Left colon (tissue), 2 donors: ENCODE measurements at places on chromosomes 2 and 18. TPM values are rescaled to one million over a fixed set of nuclear protein-coding genes. Genes with fewer than 3 reads are reported as not detected.

DNA sequence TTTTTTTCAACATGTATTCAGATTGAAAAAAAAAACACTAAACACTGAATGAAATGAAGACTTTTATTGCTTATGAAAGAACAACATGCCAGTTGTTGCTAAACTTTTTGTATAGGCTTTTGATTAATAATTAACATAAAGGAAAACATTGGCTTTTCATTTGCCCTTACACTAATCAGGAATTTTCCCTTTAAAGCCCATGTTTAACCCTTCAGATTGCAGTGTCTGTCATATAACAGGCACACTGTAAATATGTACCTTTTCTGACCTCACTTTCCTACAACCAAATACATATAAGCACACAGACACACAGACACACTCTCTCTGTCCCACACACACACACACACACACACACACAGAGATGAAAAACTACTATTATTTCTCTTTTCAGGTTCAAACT, 84.4 kb downstream of the MAP2 start:
- DNase-seq: no peak

GRCh38 chr18:23719634-23720201, 30.5 kb downstream of the LAMA3 start:
- DNase-seq: no peak

GRCh38 chr2:72778410-72778809, 47.4 kb downstream of the EXOC6B start:
- DNase-seq: no peak

DNA sequence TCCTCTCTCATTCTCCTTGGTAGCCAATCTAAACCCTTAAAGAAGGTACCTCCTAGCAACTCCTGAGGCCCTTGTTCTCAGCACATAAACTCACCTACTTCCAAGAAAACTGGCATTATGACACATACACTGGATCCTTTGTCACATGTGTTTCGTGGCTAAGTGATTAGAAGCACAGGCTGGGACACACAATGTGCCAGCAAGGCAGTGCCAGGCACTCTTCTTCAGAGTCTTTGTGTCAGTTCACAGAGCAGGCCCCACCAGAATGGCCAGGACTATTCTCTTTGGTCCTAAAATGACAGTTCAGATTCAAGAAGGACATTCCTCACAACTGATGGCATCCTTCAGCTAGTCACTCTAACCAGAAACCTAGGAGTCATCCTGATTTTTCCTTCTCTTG, 40.3 kb downstream of the SMC6 start:
- no peak for DNase-seq

DNA sequence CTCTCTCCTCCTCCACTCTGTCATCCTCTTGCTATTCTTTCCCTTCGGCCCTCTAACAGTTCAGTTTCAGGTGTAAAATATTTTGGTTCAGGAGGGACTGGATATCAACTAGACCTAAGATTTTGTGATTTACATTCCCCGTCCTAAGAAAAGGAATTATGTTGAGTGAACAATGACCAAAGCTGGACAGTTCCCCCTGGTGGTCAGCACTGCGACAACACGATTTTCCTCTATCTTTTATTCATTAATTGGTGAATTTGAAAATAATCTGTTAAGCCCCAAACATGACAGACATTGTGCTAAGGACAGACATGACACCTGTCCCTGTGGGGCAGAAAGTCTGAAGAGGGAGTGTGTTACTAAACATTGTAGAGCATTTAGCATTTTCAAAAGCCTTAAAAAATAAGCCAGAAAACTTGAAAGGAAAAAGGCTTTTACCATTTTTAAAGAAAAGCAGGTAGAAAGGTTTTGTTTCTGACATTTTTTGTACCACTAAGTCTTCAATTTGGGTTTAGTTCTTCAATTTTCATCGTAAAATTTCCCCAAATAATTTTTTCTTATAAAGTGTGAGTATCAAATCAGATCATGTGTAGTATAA, 28.4 kb upstream of the GTF2A1L start:
- no peak for DNase-seq

DNA sequence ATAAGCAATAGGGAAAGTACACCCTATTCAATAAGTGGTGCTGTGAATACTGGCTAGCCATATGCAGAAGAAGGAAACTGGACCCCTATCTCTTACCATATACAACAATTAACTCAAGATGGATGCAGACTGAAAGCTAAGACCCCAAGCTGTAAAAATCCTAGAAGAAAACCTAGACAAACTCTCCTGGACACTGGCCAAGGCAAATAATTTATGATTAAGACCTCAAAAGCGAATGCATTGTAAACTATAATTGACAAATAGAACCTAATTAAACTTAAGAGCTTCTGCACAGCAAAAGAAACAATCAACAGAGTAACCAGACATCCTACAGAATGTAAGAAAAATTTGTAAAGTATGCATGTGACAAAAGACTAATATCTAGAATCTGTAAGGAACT, 41.1 kb upstream of the ASXL3 start:
- no peak for DNase-seq

- DNase-seq: no peak
Measured at GRCh38 chr18:27411911-27412310, 226.8 kb upstream of the CHST9 start.

DNA sequence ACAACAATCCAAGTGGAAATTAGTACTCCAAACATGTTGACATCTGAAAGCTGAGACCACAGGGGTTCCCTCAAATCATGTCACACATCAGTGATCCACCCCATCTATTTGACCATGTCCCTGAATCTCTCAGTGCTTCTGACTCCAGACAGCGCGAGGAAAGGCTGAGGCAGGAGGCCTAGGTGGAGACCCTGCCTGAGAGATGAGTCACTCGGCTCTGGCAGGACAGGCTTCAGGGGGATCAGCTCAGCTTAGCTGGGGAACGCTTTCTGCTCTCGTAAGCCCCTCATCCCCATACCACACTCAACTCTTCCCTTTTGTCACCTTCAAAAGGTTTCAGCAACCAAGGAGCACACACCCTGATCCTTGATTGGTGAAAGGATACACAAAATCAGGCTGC, 5.8 kb upstream of the FAM228A start:
- DNase-seq: no peak

- DNase-seq: no peak
Measured at GRCh38 chr2:168470320-168471162, 14.5 kb downstream of the CERS6 start.

DNA sequence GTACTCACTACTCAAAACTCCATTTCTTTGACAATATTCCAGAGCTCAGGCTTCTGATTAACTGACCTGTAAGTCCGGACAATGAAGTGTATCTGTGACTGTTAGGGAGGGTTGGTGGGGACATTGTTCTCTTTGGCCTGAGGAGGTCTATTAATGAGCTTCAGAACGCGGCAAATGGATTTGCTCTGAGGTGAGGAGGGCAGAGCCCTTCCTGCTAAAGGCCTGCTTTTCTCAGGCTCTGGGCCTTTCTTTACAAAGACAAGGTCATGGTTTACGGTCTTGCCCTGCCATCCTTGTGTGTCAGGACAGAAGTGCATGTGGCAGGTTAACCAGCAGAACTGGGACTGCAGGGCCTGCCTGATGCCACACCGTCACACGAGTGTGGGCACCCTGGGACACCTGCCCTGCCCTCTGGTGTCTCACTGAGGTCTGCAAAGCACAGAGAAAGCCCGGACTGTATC, 7.2 kb downstream of the ALKAL2 start:
- DNase-seq: no peak

- no peak for DNase-seq
Measured at GRCh38 chr2:65985986-65986385, 448.9 kb upstream of the MEIS1 start.

DNA sequence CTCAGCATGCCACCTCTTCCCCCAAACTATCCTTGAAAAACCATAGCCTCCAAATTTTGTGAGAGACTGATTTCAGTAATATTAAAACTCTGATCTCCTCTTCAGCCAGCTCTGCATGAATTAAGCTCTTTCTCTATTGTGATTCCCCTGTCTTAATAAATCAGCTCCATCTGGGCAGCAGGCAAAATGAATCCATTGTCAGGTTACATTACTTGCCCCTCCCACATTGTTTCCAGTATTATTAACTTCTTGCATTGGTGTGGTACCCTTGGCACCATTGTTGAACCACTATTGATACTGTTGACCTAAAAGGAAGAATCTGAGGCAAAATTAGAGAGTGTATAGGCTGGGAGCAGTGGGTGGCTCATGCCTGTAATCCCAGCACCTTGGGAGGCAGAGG, 512.2 kb upstream of the VRK2 start:
- DNase-seq: no peak

DNA sequence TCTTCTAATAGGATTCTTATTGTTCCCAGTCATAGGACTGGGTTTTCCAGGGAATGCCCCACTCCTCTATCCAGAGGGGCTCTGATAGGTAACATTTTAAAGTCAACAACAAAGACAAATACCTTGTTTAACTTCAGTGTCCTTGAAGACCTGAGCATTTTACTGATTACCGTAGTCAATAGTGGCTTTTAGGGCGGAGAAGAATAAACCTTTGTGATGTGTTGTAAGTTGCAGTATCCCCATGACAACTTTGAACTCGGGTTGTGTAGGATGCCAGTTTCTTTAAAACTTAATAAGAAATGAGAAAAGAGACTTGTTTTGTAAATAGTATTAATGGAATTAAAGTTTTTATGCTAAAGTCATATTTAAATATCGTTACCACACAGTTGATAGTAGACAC, 6.0 kb downstream of the GATA6 start:
- DNase-seq: no peak

- no peak for DNase-seq
Measured at GRCh38 chr18:10965119-10965518, 184.2 kb downstream of the PIEZO2 start.

GRCh38 chr2:15750822-15751329, 159.2 kb downstream of the DDX1 start:
- DNase-seq: no peak

- no peak for DNase-seq
Measured at GRCh38 chr2:221025398-221025797, 546.7 kb downstream of the EPHA4 start.

DNA sequence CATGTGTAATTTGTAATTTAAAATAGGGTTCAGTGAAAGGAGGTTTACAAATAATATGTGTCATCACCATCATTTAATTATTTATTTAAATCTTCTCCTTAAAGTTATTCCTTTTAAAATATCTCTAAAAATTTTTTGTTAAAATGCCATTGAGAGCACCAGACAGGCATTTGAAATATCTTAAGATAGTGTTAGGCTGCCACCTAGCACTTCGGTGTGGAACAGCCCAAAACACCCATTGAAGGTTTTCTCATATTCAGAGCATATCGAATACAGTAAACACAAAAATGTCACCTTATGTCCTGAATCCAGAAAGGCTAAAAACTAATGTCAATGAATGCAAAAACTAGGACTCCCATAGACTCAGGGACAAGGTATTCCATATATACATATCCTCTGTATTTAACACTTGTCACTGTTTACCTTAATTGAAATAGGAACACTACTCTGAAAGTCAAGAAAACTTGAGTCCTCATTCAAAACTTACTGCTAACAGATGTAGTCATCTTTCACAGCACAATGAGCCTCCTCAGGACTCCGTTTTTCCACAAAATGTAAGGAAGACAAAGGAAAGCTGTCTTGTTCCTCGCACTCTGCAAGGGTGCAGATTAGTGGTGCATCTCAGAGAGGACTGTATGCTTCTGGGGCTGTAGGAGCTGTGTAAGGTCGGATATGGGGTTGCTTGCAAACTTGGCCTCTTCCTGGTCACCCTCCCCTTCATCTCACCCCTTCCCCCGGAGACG, 329.5 kb downstream of the PAX3 start:
- DNase-seq: no peak

DNA sequence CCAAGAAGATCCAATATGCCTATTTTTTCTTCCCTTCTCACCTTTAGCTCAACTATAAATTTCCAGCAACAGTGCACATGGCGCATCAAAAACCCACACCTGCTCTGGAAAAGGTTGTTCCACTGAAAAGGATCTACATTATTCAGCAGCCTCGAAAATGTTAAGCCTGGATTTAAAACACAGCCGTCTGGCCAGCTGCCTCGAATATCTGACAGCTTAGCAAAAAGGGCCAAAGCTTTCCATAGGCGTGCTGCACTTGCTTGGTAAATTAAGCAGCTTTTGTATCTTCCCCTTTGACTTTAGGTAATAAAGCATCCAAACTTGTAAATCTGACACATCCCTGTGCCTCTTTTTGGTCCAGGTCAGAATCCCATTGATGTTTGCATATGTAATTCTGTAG, 20.5 kb downstream of the DAPL1 start:
- DNase-seq: no peak

DNA sequence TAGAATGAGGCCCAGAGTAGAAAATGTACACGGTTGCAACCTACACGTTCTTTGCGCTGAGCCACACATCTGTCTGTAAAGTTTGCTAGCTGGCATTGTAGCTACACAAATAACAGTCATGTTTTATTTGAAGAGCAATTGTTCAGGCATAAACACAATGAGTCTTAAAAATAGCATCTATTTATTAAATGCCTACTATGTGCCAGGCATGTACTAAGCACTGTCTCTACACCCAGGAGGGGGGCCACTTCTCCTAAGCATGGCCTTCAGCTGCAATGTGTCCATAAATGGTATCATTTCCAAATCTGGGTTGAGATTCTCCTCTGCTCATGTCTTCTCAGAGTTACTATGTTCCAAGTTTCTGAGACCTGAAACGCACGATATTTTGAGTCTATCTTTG, 156.1 kb upstream of the LMAN1 start:
- DNase-seq: no peak

HOXD9 gene
- 1.4 TPM for total RNA-seq

GNAL gene
- 1.5 TPM for total RNA-seq

TTN gene
- total RNA-seq: 3.4 TPM

GAL3ST2 gene
- 50.8 TPM for total RNA-seq

SCG2 gene
- total RNA-seq: 6.7 TPM

NT5DC4 gene
- total RNA-seq: not detected

LAPTM4A gene
- 168 TPM for total RNA-seq

NPC1 gene
- total RNA-seq: 36.5 TPM

INHBB gene
- total RNA-seq: 0.98 TPM
